ENCODE measurements at places on chromosomes 5 and 9. TPM values are rescaled to one million over a fixed set of nuclear protein-coding genes. Genes with fewer than 3 reads are reported as not detected.

HRCT1 gene
- not detected for total RNA-seq

MEGF10 gene
- 32.7 TPM for total RNA-seq

IL4 gene
- total RNA-seq, result not detected

NEURL1B gene
- 21.6 TPM for total RNA-seq

AK6 gene
- total RNA-seq, result 22.2 TPM

FGF10 gene
- 9.4 TPM for total RNA-seq

GRXCR2 gene
- not detected for total RNA-seq
